ENCODE measurements at places on chromosomes 2 and 18.
A peak's percentile ranks its signal among the peaks of the same experiment; 100 is the strongest.

- no peak for DNase-seq
Observed at GRCh38 chr18:78679613-78680260, 299.9 kb upstream of the SALL3 start.

DNA sequence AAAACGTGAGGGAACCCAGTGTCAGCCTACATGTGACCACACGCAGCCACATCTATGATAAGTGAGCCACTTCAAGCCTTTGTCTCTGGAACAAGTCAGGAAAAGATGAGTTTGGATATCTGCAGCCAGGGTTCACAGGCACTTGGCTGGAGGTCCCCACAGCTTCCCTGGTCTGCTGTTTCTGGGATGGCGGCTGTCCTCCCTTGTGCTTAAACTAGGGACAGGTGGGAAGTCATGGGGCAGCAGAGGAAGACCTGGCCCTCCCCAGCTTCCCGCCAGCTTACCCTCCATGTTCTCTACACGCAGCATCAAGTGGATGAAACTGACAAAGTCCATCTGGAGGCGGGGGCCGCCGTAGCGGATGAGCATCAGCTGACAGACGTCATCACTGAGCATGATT, 38.5 kb upstream of the GALNT14 start:
- DNase-seq, result no peak

- no peak for DNase-seq
Observed at GRCh38 chr2:129118296-129118695, 799.6 kb upstream of the HS6ST1 start.

GRCh38 chr18:24270937-24271380, 126.7 kb downstream of the OSBPL1A start:
- DNase-seq, result peak; percentile 51

DNA sequence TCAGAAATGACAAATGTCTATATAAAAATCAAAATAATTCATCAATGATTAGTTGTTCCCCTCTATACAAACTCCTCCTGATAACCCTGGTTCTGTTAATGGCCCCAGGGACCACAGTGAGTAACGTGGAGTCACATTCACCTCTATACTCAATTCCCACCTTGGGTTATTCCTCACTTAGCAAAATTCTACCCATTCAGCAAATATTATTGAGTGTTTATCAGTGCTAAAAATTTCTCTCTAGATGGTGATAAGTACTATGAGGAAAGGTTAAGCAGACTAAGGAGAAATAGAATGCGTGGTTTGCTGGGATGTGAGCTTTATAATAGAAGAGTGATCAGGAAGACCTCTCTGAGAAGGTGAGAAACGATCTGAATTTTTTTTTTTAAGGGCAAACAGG, 1124.5 kb downstream of the BCL11A start:
- DNase-seq, result no peak

- no peak for DNase-seq
Observed at GRCh38 chr2:113076954-113077669, 9.3 kb downstream of the IL1F10 start.

- DNase-seq, result no peak
Observed at GRCh38 chr2:235639885-235640284, 146.0 kb downstream of the AGAP1 start.

All from fibroblast of the aortic adventitia (primary cell).